Fibroblast of skin of abdomen (primary cell): ENCODE measurements at places on chromosomes 6 and 20.
A peak's percentile ranks its signal among the peaks of the same experiment; 100 is the strongest.

GRCh38 chr20:55415567-55416142 lies 589.7 kb downstream of the CBLN4 start:
- no peak for DNase-seq

DNA sequence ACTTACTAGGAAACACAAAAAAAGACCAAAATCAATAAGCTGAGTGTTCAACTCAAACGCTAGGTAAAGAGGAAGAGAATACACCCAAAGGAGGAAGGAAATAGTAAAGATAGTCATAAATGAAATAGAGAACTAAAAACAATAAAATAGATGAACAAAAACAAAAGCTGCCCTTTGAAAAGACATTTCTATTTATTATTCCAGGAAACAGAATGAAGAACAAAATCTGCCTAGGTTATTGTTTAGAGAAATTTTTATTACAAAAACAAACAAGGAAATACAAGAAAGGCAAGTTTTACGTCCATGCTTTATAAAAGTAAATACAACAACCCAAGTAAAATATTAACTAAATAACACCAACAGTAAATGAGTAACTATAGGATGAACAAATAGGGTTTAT lies 20.1 kb downstream of the HLA-DMB start:
- DNase-seq: no peak

DNA sequence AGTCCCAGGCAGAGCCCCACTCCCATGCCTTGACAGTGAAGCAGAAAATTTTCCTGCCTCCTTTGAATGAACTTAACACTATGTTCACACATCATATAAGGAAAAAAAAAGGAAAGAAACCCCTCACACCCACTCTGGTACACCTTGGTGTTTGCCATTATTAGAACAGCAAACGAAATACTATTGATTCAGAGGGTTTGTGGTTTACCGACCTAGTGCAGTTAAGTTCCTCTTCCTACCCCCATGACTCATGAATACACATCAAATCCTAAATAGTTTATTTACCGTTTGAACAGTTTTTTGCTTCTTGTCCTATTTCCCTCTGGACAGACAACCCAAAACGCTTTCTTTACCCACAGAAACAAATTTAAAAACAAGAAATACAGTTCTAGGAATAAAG lies 237.7 kb downstream of the FOXA2 start:
- DNase-seq: no peak

DNA sequence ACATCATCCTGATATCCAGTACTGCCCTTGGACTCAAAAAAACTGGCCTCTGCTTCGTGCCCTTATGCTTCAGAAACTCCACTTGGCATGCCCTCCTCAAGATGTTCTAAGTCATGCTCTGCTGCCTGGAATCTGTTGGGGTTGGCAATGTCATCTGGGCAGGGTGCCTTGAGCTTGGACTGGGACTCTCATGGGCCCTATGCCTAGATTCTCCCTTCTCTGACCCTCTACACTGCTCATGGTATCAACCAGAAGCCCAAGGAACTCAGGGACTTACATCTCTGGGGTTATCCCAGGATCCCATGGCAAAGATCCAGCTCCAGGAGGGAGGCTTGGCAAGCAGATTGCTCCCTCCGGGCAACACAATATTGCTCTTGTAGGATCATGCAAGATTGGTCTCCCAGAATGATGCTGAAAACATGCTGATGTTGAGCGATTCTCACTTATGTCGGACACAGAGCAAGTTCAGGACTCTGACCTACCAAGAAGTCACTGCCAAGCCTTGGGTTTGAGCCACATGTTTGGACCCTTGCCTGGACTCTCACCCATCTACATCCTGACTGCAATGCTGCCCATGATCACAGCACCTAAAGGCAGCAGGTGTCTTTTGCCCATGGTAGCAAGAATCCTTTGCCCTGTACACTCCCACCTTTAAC lies 88.8 kb downstream of the ADAT2 start:
- DNase-seq: no peak

GRCh38 chr20:24392612-24393011 lies 76.8 kb upstream of the SYNDIG1 start:
- no peak for DNase-seq

GRCh38 chr6:12627053-12627452 lies 89.5 kb upstream of the PHACTR1 start:
- no peak for DNase-seq

DNA sequence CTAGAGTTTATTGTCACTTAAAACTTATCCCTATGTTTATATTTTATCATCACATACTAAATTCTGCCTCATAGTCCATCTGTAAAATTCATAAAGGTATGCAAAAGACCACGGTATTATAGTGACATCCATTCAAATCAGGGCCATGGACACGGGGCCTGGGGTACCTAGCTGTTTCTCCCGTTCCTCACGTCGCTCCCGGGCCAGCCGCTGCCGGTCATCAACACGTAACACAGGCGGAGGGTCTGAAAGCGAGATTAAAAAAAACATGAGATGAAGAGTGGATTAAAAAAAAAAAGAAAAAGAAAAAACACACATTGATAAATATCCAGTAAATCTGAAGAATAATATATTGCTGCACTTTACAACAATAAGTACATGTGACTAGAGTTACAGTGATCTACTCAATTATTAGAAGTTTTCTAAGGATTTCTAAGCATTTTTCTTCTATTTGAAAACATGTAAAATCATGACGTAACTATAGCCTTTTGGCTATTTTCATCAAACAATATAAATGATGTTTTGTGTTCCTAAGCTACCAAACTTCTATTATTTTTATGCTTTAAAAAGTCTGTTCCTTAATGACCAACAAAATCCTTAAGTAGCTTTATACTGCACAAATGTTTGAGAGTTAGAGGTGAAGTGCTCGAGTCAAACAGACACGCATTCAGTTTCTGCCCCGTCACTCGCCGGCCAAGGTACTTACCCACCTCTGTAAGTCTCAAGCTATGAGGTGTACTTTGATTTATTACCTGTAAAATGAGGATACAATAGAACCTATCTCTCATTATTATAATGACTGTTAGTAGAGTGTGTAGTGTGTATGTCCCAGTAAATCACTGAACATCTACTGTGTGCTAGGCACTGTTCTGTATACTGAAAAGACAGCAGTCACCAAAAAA lies 122.1 kb upstream of the BCLAF1 start:
- no peak for DNase-seq

GRCh38 chr20:3156811-3157619 lies 2.6 kb downstream of the FASTKD5 start:
- DNase-seq: no peak

DNA sequence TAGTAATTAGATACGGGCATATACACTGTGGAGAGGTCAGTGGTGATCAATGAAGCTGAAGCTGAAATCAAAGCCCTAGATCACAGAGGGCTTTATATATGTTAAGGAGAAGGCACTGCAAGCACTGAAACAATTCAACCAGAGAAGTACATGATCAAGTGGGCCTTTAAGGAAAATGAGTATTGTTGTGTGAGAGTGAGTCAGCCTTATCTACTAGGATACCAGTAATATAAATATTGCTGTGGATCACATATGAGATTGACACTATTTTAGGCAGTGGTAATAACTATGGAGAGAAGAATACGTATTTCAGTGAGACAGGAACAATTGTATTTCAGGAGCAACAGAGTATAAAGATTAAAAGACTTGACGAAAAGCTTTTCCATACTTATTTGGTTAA lies 1172.2 kb upstream of the GJE1 start:
- no peak for DNase-seq

- peak; percentile 58 for DNase-seq
Measured at GRCh38 chr20:37526238-37526838, 1.3 kb downstream of the BLCAP start.

DNA sequence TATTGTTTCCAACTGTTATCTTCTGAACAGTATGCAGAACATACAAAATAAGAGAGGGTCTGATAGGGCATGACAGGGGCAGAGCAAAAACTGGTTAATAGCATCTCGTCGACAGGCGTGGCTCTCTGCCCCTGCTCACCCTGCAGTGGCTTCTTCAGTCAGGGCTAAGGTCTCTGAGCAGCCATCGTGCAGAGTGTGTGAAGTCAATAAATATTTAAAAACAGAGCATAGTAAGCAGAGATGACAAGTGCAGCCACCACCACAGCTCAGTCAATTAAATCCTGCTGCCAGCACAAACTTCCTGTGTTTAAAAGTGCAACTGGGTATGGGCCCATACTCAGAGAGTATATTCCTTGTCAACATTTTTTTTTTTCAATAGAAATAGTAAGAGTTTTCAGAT lies 373.4 kb upstream of the AGPAT4 start:
- DNase-seq: no peak

DNA sequence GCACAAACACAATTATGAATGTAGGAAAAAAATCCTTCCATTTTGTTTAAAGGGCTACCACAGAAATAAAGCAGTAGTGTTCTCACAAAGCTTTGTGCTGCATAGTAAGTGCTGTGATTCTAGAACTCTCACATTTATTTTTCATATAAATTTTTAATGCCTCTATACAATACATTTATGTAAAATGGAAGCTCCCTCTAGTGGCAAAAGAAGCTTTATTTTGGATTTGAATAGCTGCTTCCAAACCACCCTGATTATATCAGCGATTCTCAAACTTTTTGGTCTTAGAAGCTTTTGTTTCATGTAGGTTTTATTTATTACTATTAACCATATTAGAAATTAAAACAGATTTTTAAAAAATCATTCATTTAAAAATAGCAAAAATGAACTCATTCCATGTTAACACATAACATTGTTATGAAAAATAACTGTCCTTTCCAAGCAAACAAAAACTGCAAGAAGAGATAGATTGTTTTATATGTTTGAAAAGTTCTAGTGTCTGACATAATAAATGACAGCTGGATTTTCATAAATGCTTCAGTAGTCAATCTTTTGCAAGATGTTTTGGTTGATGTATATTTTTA lies 38.4 kb downstream of the HS3ST5 start:
- DNase-seq: peak; percentile 9

- no peak for DNase-seq
Measured at GRCh38 chr20:41135888-41136679, 1.3 kb upstream of the PLCG1 start.

GRCh38 chr20:22758815-22759214 lies 174.4 kb upstream of the FOXA2 start:
- no peak for DNase-seq

DNA sequence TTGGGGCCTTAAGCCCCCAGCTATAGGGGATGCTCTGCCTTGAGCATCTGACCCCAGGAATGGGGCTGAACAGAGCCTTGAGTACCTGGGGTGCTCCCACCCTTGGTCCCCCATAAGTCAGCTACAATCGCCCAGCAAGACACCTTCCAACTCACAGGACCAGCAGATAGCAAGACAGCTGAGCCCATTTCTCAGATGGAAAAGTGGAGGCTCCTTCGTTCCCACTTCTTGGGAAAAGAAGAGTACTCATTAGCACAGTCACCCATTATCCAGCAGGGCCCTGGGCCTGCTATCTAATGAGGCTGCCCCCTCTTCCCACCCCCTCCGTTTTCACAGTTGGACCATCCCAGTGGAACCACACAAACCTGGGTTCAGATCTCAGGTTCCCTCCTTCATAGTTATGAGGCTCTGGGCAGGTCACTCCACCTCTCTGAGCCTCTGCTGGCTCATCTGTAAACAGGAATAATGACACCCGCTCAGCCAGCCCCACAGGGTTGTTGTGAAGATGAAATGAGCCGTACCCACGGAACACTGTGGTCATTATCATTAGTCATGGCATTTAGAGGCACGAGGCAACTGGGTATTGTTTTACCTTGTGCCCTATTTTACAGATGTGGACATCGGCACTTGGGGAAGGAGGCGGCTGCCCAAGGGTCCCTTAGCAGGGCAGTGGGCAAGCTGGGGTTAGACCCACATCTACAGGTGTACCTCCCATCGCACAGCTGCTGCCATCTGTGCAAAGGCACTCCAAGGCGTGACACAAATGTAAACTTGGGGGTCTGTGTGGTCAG lies 4.5 kb downstream of the LPIN3 start:
- DNase-seq: no peak

DNA sequence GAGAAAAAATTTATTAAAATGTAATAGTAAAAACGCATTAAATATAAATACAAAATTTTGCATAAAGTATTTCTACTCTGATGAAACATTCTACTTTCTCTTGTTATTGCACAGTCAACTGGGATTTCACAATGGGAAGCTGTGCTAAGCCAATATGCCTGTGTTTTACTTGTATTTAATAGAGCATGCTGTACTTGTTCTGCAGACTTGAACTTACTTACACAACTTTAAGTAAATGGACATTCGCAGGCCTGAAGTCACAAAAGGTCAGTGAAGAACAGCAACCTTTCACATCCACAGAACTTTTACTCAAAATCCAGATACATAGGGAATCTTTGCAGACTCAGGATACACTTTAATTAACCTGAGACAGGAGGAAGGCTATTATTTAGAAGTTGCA lies 409.5 kb downstream of the BTBD3 start:
- DNase-seq: no peak

GRCh38 chr20:43984587-43984986 lies 69.9 kb downstream of the TOX2 start:
- DNase-seq: no peak
